ENCODE measurements at places on chromosomes 2 and 18.

GRCh38 chr2:158656492-158657229, 138.5 kb upstream of the DAPL1 start:
- no peak for DNase-seq

DNA sequence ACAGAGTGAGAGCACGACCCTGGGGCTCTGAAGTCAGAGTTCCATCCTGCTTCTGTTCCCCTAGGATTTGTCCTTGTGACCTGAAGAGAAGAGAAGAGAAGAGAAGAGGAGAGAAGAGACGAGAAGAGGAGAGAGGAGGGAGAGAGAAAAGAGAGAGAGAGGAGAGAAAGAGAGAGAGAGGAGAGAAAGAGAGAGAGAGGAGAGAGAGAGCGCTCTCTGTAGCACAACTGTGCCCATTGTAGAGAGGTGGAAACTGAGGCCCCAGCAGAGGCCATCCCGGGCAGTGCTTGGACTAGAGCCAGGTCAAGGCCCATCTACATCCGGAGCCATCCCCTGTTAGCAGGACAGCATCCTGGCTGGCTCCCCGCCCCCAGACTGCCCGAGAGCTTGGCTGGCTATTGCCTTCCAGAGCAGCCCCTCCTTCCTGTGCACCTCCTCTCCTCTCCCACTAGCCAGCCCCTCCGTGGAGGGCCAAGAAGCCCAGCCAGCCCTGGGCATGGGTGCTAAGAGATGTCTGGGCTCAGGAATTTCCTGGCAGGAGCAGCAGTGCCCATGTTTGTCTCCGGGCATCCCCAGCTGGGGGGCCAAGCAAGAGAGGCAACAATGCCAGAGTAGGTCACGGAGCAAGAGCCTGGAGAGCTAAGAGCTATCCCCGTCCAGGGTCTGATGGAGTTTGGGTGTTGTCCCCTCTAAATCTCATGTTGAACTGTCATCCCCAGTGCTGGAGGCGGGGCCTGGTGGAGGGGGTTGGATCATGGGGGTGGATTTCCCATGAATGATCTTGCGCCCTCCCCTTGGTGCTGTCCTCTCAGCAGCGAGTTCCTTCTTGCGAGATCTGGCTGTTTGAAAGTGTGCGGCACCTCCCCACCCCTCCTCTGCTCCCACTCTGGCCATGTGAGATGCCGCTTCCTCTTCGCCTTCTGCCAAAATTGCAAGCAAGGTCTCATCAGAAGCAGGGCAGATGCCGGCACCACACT, 18.2 kb upstream of the GPR55 start:
- DNase-seq = peak; percentile 35

DNA sequence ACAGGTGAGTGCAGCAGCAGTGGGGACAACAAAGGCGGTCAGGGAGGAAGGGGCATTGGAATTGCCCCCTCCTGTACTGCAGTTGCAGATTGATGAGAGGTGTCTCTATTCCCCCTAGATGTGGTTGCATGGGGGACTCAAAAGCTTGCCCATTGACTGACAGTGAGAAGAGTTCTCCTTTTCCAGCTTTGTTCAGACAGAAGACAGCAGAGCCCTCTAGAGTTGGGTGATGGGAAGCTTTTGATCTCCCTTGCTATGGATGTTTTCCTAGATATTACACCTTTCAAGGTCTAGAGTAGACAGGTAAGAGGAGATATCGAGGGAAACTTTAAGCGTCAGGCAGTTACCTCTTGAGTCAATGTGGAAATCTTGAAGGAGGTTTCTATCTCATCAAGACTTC, 2.9 kb downstream of the PROKR1 start:
- DNase-seq = no peak

DNA sequence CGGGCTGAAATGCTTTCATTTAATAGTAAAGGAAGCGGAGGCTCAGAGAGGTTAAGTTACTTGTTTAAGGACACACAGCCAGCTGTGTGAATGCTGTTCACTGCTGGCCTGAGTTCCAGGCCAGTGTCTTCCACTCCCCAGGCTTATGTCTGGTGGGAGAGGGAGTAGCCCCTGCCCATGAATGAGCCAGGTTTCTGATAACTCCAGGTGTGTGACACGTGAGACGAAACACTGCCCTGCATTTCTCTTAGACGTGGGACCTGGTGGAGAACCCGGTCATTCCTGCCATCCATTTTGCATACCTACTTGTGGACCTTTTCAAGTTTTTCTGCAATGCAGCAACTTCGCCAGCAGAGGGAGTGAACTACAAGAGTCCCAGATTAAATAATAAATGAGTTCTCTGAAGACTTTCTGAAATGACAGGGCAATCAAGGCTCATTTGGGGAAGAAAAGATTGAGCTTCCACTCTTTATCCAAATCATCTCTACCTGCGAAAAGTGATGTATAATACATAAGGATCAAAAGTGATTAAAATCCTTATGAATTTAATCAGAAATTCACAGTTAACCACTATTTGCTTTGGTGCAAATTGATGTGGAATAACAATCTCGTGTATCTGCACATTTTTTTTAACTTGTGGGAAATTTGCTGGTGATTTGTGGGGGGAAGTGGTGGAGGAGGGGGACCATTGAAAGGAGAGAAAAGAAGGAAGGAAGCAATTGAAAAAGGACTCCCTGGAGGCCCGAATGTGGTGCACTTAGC, 79.4 kb upstream of the ASB18 start:
- peak; percentile 34 for DNase-seq

DNA sequence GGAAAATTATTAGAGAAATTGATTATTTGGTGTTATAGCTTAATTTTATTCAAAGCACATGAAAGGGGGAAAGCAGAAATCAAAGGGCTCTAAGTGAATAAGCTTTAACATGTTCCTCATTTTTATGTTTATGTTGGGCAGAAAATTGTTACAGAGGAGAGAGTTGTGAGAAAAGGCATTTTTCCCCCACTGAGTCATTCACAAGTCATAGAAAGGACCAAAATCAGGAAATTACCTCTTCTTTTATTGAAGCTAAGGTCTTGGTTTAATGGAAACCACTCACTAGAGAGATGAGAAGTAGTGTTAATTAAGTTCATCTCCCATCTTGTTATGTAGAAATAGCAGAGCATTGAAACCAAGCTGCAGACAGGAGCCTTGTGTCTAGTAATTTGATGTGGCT, 175.3 kb upstream of the THUMPD2 start:
- no peak for DNase-seq

DNA sequence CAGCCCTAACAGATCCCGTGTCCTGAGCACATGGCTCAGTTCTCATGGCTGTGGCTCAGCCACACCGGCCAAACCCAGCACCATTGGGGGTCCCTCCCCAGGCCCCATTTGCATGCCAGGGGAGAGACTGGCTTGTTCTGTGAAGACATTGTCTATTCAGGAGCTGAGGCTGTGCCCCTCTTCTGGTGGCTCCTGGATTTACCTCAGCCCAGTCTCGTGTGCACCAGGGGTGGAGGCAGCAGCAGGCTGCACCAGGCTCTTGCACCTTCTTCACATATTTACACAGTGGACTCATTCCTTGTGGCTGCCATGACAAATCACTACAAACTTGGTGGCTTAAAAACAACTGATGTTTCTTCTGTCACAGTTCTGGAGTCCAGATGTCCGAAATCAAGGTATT, 92.4 kb upstream of the ITGA6 start:
- DNase-seq = no peak

DNA sequence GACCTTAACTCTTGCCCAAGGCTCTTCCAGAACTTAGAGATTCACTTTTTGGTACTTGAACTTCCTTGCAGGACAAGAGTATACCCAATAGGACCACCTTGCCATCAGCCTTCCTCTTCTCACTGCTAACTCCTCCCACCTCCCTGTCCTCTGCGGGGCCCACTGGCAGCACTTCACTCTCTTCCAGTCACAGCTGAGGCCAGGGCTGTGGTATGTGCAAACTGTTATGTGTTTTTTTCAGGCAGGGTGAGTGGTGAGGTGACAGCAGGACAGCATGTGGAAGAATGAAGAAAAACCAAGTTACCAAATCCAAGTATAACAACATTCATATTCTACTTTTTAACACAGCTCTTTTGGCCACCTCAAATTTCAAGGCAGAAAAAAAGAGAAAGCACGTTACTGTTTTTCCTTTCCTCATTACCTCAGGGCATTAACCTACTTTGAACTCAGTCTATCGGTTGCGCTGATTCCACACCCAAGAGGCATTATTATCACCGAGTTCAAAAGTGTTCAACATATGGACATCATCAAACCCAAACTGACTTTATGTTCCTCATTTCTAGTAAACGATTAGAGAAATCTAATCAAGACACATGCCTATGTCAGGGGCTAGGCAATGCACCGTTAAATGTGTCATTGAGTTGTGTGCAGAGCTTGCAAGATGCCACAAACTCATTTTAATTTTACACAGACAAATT, 605.2 kb upstream of the SYT4 start:
- no peak for DNase-seq

DNA sequence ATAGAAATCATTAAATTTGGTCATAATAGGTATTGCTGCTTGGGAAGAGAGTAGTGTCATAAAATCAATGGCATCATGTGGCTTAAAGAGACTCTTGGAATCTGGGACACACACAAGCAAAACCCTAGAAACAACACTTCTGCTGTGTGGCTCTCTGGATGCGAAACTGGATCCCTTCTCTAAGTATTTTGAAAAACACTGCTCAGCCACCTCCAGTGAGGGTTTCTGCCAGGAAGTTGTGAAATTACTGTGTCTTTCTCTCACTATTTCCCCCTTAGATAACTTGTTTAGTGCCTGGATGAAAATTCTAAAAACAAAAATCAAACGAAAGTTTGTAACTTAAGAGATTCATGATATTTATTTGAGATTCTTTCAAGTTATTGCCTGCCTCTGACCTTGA, 163.8 kb downstream of the RHBDD1 start:
- DNase-seq = no peak

DNA sequence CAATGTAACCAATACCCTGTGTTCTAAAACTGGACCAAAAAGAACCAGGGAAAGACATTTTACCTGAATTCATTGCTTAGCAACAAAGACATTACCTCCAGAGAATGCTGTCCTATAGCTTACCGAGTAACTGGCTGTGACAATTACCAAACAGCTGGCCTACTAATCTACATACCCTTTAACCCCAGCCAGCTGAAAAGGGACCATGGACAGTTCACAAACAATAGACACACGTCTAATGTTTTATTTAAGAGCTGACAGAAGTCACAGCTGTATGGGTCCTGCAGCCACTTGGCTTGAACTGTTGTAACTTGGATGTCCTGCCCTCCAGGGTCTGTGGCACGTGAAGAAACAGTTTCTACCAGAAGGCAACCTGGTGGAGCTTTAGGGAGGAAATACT, 130.1 kb upstream of the EFEMP1 start:
- DNase-seq = no peak

GRCh38 chr2:160309585-160309984, 109.5 kb upstream of the ITGB6 start:
- no peak for DNase-seq

- no peak for DNase-seq
Observed at GRCh38 chr2:19178175-19178574, 180.2 kb downstream of the OSR1 start.

DNA sequence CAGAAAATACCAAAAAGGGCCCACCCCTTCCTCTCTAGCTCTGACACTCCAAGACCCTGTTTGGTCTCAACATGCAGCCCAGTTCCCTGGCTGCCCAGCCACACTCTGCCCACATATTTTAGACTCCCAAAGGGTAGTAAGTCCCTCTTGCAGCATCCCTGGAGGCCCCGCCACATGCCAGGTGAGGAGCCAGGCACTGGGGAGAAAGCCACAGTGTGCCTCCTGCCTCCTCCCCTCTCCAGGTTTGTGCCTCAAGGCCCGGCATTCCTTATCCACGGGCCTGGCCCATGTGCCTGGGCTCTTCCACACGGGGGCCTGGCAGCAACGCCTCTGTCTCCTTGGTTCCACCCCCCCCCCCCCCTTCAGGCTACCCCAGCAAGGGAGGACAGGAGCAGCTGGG, 75.5 kb downstream of the HS1BP3 start:
- no peak for DNase-seq

- no peak for DNase-seq
Observed at GRCh38 chr2:240459401-240460252, 24.2 kb downstream of the GPC1 start.

DNA sequence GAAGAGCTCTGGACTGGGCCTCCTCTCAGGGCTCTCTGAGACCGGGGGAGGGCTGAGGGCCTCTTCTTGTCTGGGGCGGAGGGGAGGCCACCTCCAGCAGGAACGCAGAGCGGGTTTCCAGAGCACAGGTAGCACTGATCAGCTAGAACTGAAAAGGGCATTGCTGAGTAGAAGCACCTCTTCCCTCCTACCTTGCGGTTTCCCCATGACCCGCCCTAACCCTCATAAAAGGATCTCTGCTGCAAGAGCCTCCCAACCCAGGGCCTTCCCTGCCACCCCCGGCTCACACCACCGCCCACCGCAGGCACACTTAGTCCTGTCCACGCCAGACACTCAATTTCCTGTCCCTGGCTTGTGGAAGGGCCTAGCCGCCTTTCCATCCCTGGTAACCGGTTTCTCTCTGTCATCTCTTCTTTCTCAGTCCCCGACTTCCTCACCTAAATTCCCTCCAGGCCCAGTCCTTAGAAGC, 966 bp downstream of the ADCY3 start:
- peak; percentile 63 for DNase-seq
